ENCODE measurements at places on chromosomes 2 and 18.

GRCh38 chr2:29009711-29010677, 28.9 kb downstream of the TOGARAM2 start:
- DNase-seq = no peak

- DNase-seq = no peak
Observed at GRCh38 chr2:55843096-55843993, 80.2 kb downstream of the EFEMP1 start.

GRCh38 chr2:18833941-18834340, 244.6 kb upstream of the NT5C1B start:
- no peak for DNase-seq

GRCh38 chr2:113157118-113157896, 16.5 kb upstream of the PSD4 start:
- DNase-seq = peak; percentile 24

DNA sequence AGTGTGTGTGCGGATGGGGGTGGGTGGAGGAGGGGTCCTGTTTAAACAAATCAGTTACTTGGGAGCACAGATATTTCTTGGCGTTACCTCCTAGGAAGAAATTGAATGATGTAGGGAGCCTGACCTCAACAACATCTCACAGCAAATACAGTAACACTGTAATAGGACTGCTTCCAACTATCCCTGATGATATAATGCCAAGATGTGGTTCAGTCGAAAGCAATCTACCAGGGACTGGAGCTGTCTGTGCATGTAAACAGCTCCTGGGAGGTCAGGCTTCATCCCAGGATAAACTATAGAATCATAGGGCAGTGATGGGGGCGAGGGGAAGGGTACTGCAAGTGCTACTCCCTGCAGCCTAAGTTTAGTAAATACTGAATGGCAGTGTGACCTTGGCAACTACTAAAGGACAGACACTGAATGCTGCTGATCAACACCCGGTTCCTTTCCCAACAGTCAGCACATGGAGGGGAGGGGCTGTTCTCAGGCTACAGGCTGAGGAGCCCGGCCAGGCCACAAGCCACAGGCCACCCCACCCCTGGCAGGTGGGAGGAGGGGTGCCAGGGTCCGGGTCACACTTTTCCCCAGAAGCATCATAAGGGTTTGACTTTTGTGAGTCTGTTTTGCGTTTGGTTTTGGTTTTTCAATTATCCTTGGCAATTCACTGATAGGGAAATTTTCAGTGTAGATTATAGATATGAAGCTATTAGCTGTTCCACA, 85.3 kb upstream of the ZNF397 start:
- DNase-seq = no peak

GRCh38 chr2:37000318-37000717, 34.0 kb upstream of the STRN start:
- DNase-seq = no peak

DNA sequence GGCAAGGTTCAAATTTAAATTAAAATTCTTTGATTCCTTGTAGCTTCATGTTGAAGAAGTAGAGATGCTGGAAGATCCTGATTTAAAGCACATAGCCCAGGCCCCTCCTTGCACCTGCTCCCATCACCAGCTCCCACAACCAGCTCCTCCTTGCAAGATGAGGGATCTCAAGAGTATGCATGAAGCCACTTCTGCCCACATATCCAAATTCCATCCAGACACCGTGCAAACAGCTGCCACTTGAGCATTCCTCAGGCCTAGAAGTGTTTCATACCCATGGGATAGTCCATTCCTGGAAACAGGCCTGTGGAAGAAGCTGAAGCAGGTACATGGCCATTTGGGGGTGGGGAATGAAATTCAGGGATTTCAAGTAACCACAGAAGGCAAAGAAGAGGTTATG, 32.4 kb upstream of the ITPRID2 start:
- peak; percentile 33 for DNase-seq

DNA sequence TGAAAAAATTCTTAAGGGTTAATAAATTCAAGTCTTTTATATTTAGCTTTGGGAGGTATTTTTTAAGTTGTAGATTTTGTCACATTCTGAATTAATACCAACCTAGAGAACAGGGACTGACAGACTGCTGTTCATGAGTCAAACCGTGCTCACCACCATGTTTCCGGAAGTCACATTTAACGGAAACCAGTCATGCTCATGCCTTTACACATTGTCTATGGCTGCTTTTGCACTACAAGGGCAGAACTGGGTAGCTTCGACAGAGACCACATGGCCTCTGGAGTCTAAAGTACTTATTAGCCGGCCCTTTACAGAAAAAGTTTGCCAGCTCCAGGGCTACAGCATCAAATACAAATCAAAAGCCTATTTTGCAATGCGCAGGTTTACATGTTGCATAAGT, 33.3 kb downstream of the LONRF2 start:
- DNase-seq = no peak

GRCh38 chr2:158598862-158599517, 142.2 kb downstream of the PKP4 start:
- DNase-seq = no peak

GRCh38 chr18:73150199-73150598, 282.4 kb upstream of the NETO1 start:
- DNase-seq = no peak

GRCh38 chr2:9653485-9654271, 22.9 kb upstream of the YWHAQ start:
- no peak for DNase-seq

GRCh38 chr18:40984856-40985255, 970.2 kb upstream of the PIK3C3 start:
- DNase-seq = no peak

DNA sequence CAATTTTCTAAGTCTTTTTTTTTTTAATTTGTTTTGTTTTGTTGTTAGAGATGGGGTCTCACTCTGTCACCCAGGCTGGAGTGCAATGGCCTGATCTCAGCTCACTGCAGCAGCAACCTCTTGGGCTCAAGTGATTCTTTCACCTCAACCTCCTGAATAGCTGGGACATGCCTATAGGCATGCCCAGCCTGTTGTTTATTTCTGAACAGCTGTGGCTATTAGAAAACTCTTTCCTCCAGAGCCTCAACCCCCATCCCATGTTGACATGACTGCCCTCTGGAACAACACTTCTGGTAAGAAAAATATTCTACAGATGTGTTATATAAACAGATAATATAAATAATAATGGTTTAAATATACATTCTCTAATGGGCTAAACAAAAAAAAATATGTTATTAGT, 44.4 kb upstream of the TWSG1 start:
- no peak for DNase-seq

DNA sequence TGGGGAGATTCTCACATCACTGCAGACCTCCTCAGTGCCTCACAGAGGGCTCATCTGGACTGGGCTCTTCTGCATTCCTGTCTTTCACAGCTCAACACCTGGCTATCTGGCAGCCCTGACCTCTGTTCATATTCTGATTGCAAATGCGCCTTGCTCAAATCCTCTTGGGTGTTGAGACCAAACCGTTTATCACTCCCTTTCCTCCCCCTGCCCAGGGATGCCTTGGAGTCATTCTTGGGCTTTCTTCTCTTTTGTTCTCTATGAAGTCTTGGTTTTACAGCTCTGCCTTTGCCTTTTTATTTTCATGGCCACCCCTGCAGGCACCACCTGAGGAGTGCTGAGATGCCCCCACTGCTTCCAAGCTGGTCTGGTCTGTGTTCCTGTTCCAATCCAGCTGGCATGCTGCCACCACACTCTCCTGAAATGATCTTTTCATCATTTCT, 26.3 kb downstream of the TUBB6 start:
- DNase-seq = peak; percentile 82

DNA sequence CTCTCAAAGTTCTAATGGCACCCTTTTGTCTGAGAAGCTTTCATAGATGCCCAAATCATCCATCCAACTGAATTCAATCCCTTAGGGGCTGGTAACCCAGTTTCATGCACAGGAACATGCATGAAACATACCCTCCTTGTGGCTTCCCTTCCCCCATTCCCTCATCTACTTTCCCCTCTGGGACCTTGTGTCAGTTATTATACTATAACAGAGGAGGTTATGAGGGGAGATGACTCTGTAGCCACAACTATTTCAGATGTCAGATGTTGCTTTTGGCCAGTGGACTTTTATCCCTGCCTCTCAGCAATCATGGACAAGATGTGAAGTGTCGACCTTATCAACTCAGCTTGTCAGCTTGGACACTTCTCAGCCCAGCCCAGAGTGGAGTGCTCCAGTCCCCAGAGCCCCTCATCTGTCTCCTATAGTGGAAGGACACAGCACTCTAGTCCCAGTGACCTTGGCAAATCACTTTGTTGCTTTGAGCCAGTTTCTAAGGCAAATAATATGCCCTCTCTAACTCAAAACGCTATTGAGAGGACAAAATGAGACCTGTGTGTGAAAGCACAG, 8.4 kb downstream of the DHRS9 start:
- no peak for DNase-seq

- DNase-seq = no peak
Observed at GRCh38 chr2:159091381-159091780, 122.9 kb downstream of the TANC1 start.

- DNase-seq = no peak
Observed at GRCh38 chr18:79825913-79826312, 28.2 kb downstream of the KCNG2 start.

DNA sequence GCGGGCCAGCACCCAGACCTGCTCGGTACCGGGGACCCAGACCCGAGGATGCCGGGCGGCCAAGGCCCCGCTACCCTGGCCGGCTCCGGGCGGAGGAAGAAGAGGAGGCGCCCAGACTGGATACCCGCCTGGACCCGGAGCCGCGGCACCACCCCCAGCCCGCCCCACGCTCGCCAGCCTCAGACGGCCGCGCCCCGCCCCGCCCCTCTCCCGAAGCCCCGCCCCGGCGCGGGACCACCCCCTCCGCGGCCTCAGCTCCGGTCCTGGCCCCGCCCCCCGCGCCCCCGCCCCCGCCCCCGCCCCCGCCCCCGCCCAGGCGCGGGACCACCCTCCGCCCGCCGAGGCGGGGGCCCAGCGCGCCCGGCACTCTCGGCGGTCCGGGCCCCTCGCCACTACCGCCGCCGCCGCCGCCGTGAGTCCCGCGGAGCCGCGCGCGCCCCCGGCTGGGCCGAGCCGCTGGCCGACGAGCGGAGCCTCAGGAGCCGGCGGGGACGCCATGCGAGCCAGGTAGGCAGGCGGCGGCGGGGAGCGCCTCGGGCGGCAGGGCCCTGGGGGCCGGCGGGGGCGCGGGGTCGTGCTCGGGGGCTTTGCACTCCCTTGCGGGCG, at the start of gene SH3BP4:
SH3BP4 (plus strand) TSS at position 354 of the 606 bp plus-strand sequence. CDS start 82,986 bp downstream, outside the sequence.
- DNase-seq = peak; percentile 55

DNA sequence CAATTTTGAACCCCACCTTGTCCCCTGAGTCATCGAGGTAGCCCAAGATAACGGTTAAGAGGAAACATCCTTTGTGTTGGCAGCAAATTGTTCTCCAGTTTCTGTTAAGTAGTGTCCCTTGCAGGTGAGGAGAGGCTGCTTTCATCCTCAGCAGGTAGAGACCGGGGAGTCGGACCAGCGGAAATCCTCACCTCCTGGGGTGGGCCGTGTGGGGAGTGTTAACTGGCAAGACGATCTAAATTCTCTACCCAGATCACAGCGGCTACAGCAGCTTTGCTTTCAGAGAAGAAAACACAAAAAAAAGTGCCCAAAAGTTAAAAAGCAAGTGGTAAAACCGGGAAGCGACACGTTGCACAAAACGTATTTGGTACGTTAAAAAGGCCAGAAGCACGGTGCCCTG, 63.2 kb downstream of the ADI1 start:
- DNase-seq = no peak

GRCh38 chr2:232486558-232487384, 863 bp downstream of the ECEL1 start:
- no peak for DNase-seq

DNA sequence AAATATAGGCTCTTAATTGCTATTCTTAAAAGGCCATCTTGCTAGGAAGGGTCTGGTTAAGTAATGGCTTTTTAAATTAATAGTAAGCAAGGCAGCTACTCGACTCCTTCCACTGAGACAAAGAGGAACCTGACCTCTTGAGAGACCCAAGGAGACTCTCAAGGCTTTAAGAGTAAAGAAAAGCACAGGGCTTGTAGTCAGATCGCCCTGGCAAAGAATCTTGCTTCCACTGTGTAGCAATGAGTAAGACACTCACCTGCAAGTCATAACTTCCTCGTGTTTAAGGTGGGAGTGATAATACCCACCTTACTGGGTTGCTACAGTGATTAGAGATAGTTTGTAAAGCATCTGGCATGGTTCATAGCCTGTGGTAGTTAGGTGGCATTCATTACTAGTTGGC, 274.5 kb downstream of the TSN start:
- no peak for DNase-seq

GRCh38 chr2:25276569-25277465, 64.9 kb downstream of the DNMT3A start:
- no peak for DNase-seq

GRCh38 chr2:25316101-25316500, 25.6 kb downstream of the DNMT3A start:
- no peak for DNase-seq

DNA sequence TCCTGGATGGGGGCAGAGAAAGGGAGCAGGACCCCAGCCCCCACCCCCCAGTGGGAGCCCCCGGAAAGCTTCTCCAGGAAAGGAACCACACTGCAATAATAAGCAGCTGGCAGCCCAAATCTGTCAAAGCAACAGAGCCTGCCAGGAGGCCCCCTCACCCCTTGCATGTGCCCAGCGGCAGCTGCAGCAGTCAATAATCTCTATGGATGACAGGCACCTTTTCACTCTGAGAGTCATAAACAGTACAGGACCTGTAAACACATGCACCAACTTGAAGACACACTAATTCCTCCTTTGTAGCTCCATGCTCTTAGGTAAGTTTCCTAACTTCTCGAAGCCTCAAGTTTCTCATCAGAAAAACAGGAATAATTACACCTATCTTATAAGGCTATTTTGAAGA, 26.2 kb upstream of the KDM3A start:
- no peak for DNase-seq

DNA sequence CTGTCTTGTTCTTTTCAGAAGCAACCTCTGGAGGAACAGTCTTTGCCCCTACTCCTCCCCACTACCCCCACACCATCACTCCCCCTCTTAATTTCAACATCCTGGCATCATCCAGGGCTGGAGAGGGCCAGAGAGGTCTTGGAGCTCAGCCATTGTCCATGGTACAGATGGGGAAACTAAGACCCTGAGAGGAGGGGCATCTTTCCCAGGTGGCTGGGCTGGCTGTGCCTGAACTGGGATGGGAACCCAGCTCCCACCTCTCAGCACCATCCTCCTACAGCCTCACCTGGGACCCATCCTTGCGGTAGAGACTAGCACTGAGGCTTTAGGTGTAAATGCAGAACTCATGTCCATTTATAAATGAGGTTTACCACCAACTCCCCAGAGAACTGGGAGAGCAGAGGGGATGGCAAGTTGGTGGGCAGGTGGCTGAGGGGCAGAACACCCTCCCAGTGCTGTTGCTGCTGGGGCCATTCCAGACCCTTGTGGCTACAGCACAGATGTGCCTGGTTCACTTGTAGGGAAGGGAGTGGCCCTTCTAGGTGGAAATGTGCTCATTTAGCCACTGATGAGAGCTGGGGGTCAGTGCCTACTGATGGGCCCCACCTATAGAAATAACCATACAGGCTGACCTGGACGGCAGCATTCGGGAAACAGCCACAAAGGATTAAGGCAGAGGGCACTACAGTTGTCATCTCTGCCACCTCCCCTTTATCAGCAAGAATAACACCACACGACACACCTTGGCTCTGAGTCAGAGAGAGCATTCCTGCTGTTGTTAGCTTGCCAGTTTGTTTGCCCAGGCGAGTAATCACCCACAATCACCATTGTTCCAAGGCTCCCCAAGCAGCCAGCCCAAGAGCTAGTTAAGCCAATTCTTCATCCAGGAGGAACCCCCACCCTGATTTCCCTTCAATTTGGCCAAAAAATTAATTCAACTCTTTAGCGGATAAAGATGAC, 2.1 kb downstream of the MLPH start:
- no peak for DNase-seq
